AG04450 (cell line): ENCODE measurements at places on chromosomes 3 and 15.

DNA sequence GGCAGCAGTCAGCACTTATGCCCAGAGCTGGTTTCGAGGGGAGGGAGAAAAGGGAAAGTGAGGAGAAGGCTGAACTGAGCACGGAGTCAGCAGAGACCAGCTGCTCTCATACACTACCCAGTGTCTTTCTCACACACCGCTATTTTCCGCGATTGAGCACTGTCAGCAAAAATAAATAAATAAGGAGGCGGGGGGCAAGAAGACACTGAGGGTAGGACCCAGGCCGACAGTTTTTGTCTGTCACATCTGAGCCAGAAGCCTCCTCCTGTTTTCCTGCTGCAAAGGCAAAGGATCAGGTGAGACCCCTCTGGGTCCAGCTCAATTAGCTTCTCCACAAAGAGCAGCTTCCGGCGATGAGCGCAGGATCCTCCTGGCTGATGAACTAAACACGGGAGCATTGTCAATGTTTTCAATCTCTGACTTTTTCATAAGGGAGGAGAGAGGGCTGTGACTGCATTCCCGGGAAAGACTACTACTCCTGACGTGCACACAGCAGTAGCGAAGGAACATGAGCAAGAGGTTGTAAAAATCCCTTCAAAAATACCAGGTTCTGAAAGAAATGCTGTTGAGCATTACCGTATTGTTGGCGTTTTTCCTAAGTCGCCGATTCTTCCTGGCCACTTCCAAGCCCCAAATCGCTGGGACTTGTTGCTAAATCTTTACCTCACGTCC lies 1.3 kb downstream of the FRMD5 start:
- DNase-seq = no peak

DNA sequence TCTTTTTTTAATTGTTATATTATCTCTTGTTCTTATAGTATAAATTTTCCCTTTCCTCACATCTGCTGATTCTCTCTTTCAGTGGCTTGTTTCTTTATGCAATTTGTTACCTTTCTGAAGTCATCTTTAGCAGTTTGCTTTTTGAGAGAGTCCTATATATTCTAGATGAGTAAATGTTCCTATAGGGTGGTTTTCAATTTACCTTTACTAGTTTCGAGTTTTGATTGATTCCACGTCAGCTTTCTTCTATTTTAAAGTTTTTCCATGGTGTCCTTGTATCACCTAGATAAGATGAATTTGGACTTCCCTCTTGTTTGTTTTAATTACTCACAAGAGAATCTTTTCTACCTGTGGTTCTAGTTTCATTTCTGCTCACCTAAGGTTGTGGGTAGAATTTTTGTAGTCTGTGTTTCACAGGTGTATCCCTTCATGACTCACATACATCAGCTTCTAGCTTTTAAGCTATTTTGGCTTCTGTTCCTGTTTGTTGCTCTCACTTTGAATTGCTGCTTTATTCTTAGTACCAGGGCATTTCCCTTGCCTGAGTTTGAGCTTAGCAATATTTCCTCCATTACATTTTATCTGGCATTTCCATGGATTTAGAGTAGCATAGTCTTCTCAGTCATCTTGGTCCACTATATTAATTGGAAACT lies 6.4 kb downstream of the TEX9 start:
- DNase-seq = no peak

DNA sequence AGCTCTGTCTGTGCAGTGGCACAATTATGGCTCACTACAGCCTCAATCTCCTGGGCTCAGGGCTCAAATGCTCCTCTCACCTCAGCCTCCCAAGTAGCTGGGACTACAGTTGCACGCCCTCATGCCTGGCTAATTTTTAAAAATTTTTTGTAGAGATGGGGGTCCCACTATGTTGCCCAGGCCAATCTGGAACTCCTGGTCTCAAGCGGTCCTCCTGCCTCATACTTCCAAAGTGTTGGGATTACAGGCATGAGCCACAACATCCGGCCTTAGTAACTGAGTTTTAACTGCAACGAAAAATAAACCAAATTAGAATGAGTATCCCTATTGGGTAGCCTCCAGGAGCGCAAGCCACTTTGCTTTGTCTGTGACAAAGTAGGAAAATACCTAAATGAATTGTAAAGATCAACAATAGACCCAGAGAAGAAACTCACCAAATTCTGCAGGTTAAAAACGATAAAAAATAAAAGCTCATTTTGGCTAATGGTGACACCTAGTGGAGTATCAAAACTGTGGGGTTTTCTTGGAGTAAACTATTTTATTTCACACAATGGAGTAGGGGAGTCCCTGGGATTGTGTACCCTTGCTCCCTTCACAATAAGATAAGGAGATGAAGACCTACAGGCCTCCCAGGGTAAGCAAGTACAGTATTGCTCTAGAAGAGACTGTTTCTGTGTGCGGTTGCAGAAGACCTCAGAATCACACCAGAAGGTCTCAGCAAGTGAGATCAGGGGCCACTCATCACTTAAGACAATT lies 21.0 kb upstream of the CA12 start:
- no peak for DNase-seq

- DNase-seq = no peak
Measured at GRCh38 chr15:58095415-58095814, 29.9 kb upstream of the ALDH1A2 start.

GRCh38 chr15:59060348-59060747 lies 44.6 kb upstream of the CCNB2 start:
- DNase-seq = no peak

- peak; percentile 15 for DNase-seq
Measured at GRCh38 chr3:124409650-124410275, 320.5 kb upstream of the UMPS start.

- no peak for DNase-seq
Measured at GRCh38 chr3:66182246-66182645, 38.6 kb upstream of the SLC25A26 start.

- no peak for DNase-seq
Measured at GRCh38 chr3:155744626-155745324, at the start of gene PLCH1. Gene PLCH1 (minus strand): TSS chr3:155745071. CDS start chr3:155704224, 40,847 bp downstream.

DNA sequence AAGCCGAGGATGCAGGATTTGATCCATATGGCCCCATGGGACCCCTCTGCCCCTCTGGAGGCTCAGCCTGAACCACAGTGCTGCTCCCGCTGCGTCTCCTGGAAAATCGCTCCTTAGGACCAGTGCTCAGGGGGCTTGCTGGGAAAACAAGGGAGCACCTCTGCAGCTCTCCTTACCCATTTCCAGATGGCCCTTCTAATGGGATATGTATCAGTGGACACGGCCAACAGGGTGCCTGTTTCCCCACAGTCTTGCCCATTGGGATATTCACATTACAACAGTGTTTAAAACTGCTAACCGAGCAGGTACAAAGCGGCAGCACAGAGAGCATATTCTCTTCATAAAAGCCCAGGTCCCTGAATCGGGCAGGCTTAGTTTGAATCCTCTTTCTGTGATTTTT lies 27.1 kb downstream of the TMEM44 start:
- no peak for DNase-seq

DNA sequence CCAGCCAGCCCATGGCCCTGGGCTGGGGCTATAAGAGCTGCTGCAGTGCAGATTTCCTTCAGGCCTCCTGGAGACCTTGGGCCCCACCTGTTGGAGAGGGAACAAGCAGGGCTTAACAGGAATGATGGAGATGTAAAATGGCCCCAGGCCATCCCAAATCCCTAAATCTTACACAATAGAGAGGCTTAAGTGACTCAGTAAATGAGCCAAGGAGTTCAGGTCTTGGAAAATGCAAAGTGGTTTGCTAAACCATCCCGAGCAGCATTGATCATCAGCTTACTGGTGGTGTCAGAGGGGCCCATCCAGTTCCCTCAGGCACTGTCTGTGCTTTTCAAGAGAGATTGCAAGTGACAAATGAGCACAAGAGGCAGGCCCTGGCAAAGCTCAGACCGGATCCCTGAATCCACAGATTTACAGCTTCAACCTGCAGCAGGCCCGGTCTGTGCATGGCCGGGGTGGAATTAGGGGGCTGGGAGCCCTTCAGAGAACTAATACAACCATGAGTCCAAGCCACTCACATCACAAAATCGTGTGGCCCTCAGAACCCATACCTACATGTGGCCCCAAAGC lies 325.4 kb downstream of the UACA start:
- DNase-seq = no peak

DNA sequence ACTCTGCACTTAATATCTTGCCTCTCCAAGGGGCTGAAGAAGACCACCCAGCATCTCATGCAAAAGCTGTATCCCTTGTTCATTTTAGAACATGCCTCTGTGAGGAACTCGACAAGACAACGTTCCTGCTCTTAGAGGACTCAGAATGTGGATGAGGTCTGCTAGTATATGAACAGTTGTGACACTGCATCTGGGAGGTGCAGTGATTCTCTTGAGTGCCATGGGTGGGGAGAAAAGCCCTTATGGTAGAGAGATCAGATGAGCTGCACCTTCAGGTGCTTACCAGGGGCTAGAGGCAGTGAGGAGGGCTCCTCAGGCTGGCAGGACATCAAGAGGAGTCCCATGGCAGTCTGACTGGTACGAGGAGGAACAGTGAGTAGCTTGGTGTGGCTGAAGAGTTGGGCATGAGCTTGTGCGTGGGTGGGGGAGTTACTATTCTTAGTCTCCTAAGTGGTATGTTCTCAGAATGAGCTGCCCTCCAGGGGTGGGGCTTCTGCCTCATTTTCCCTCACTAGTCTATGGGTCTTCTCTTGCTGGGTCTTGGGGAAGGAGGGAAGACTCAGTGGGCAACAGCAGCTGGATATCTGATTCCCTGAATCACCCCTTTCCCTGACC lies 56.7 kb upstream of the ATP2B2 start:
- DNase-seq = no peak

DNA sequence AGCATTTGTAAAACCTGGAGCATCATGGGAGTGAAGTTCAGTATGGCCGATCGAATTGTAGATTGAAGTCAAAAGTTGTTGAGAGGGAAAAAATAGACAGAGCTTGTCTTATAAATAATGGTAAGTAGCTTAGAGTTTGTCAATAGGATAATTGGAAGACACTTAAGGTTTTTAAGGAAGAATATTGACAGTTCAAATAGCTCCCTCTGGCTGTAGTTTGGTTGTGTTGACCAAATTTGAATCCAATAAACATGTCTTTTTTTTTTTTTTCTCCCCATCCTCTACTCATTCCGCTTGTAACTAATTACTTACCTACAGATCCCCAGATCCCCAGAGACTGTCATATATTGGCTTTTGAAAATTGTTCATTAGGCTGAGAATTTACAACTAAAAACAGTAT lies 677.0 kb downstream of the AGBL1 start:
- DNase-seq = no peak

DNA sequence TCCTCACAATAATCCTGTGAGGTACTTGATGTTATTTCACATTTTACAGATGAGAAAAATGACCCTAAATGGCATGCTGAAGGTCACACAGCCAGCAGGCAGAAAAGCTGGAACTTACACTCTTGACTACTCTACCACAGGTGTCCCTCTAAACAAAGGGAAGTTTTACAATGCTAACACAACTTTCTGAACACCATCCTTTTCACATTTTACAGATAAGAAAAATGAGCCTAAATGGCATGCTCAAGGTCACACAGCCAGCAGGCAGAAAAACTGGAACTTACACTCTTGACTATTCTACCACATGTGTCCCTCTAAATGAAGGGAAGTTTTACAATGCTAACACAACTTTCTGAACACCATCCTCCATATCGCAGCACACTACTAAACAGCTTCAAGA lies 35.6 kb downstream of the TMCC1 start:
- DNase-seq = no peak

DNA sequence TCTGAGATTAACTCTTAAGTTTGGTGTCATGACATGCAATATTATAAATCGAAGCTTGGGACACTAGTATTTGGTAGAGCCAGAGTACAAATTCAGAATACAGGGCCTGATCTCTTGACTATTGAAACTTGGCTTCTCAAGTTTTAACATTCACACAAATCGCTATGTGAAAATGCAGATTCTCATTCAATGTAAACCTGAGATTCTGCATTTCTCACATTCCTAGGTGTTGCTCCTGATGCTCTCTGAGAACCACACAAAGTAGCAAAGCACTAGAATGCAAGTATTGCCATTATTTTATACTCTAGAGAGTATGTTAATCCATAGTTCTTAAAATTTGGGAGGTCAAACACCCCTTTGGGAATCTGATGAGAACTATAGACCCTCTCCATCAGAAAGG lies 47.9 kb downstream of the WDR49 start:
- DNase-seq = no peak

- no peak for DNase-seq
Measured at GRCh38 chr3:69786854-69787253, 47.6 kb downstream of the MITF start.

- no peak for DNase-seq
Measured at GRCh38 chr3:14461006-14461747, 58.8 kb downstream of the SLC6A6 start.

- no peak for DNase-seq
Measured at GRCh38 chr15:72184165-72184811, 13.3 kb downstream of the GRAMD2A start.

DNA sequence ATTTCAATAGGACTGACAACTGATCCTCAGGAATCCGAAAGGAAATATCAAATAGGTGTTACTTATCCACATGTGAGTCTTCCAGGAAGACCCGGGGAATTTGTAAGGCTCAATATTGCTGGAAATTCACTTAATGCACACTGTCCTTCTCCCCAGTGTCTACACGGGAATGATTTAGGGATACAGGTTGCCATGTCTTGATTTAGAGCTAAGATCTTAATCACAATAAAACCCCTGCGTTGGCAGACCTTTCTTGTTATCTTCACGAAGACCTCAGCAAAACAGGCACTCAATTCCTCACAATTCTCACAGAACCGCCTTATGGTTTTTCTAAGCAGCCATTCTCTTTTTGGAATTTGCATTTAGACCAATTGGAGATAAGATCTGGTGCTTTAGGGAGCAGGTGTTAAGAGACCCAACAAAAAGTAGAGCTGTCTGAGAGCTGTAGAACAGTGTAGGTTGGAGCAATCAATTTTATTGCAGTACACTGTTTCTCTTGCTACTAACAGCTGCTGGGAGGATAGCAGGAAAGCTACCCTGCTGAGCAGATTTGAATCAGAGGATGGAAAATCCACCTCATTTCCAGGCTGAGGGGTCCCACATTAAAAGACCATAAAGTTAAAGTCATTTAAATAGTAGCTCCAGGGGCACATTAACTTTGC lies 925.7 kb downstream of the EPHA3 start:
- no peak for DNase-seq
